Naive B cell (primary cell): ENCODE measurements at places on chromosomes 7 and 10. TPM values are rescaled to one million over a fixed set of nuclear protein-coding genes. Genes with fewer than 3 reads are reported as not detected.

TAX1BP1 gene
- polyA plus RNA-seq = 95.0 TPM

NME8 gene
- polyA plus RNA-seq = not detected

BICC1 gene
- not detected for polyA plus RNA-seq

FRMD4A gene
- polyA plus RNA-seq = not detected

WNT2 gene
- not detected for polyA plus RNA-seq

DLX5 gene
- polyA plus RNA-seq = not detected

C7orf33 gene
- not detected for polyA plus RNA-seq

RSU1 gene
- polyA plus RNA-seq = 86.6 TPM

HTR7 gene
- polyA plus RNA-seq = not detected

CTNNA3 gene
- polyA plus RNA-seq = not detected

SLC13A1 gene
- polyA plus RNA-seq = not detected

PLXNA4 gene
- not detected for polyA plus RNA-seq

SAMD9L gene
- polyA plus RNA-seq = 19.9 TPM

DNA sequence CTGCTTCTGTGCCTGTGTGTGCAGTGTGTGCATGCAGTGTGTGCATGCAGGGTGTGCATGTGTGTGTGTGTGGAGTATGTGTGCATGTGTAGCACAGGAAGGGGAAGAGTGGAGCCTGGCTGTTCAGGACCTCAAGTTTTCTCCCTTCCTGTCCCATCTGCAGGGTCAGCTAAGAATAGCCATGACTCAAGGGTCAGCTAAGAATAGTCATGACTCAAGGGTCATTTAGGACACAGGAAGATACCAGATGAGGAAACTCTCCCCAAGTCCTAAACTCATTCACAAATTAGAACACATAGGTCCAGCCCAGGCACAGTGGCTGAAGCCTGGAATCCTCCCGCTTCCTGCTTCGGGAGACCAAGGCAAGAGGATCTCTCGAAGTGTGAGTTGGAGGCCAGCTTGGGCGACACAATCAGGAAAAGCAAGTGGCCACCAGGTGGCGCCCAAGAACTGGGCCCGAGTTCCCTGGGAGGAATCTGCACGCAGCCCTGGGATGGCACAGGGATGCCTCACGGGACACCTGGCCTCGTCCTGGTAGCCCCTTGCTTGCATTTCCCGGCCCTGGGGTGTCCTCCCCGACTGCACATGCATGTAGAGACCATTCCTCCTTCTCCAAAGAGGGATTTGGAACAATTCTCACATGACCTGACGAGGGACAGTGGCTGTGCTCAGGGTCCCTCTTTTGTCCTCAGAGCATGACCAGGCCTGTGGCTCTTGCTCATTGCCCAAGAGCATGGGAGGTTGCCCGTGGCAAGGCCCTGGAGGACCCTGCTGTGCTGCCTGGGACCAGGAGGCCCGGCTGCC, 21.4 kb upstream of the VOPP1 start:
- peak; percentile 41 for DNase-seq

- no peak for DNase-seq
Measured at GRCh38 chr10:90604636-90605035, 253.2 kb downstream of the HTR7 start.

GRCh38 chr7:47697543-47697942, 115.6 kb upstream of the TNS3 start:
- DNase-seq = no peak

- no peak for DNase-seq
Measured at GRCh38 chr7:123823898-123824753, 20.8 kb upstream of the HYAL4 start.

DNA sequence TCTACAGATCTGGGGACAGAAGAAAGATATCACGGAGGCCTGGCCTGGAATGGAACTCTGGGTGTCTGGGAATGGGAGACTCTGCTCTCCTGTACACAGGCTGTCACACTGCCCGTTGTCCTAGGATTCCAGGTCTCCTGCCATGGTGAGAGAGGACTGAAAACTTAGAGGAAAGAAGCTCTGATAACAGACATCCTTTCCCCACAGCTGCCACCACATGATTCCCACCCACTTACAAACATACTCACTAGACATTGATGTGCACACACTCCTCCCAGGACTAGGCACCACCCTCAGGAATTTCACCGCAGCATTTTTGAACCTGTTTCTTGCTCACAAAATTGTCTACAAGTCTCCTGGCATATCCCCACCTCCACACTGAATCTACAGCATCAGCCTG, 5.7 kb downstream of the ZNF92 start:
- no peak for DNase-seq

DNA sequence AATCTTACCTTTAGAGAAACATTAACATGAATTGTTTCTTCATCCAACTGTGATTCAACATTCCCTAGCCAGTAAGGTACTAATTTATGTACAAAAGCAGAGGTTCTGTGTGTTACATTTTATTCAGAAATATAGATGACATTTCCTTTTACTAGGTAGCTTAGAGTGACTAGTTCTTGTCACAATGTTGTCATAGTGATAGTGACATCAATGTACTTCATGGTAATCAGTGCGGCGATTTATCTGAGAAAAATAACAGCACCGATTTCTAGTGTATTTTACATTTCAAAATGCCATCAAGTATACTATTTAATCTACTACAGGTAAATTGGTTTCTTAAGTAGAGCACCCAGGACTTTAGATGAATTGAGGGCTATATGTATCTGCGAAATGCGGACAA, 72.1 kb upstream of the DGKB start:
- no peak for DNase-seq

- no peak for DNase-seq
Measured at GRCh38 chr7:74579800-74580685, 77.5 kb upstream of the GTF2I start.

DNA sequence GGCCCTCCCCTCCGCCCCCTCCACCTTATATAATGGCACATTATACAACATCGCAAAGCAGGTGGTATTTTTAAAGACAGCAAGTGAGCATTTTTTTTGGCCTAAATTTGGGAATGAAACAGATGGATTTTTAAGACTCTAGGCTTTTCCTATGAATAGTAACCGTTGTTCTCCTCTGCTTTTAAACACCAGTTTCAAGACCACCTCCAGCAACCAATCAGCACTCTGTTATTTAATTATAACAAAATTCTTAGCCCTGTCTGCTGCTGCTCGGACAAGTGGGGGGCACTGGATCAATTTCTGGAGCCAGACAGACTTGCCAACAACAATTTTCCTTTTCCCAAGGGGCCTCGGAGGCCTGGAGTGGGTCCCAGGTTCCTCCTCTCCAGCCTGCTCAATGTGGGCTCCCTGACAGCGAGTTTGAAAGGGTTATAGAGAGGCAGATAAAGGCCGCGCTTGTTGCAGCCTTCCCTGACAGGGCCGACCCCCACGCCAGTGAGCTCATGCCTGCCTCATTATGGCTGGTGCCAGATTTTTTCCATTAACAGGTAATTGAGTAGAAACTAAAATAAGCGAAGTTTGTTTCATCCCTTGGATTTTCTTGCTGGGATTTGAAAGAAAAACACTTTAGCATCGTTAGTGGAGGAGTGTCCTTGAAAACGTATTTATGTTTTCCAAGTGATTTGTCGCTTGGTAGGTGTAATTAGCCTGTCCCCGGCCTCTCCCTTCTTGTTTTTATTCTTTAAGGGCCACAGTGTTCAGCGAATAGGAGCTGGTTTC, 227.3 kb downstream of the TCF7L2 start:
- no peak for DNase-seq

DNA sequence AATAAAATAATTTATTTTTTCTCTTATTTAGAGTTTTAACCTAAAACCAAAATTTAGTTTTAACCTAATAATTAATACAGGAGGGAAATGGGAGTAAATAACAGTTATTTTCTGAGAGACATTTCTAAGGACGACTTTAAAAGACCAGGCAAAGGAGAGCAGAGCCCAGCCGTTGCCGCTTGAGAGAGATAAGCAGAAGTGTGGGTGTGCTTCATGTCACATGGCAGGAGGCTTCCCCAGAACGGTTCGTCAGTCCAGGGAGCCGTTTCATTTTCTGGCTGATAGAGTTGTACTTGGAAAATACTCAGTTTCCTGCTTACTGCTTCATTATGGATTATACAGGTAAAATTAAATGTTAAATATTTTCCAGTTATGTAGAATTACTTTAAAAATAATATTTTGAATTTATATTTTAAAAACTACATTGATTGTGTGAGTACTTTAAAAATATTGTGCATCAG, 61.4 kb downstream of the ST7 start:
- DNase-seq = no peak

- no peak for DNase-seq
Measured at GRCh38 chr7:129084801-129085551, 30.1 kb upstream of the TNPO3 start.

DNA sequence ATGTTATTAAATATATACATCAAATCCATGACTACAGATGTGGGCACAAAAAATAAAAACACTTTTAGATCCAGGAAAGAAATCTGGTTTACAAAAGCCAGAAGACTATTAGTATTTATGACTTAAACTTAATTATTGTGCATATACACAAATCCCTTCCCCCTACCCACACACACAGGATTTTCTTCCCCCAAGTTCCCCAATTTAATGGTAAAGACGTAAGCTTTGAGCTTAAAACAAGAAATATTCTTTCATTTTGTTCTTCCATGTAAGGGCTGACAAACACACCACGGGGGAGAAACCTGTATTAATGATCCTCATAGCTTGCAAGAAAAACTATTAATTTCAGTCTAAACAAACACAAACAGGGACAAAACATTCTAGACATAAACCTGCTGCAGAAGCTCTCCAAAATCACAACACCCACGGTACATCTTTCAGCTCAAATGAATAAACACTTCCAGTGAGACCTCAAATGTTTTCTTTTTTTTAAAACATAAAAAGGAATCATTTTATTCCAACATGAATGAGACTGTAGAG, 28.5 kb downstream of the OSBPL3 start:
- DNase-seq = no peak
